ENCODE measurements at places on chromosomes 12 and 14. TPM values are rescaled to one million over a fixed set of nuclear protein-coding genes. Genes with fewer than 3 reads are reported as not detected.

TMEM121 gene
- total RNA-seq: 1.5 TPM

PMCH gene
- not detected for total RNA-seq

GUCY2C gene
- total RNA-seq: not detected

FAIM2 gene
- not detected for total RNA-seq

WNT1 gene
- total RNA-seq: 0.10 TPM

SERPINA12 gene
- total RNA-seq: not detected
